ENCODE measurements at places on chromosomes 2 and 18.

- DNase-seq: peak; percentile 60
These were observed 61.1 kb upstream of the RND3 start for GRCh38 chr2:150548527-150548926.

GRCh38 chr2:231613331-231613662 is 20.6 kb downstream of the TEX44 start:
- DNase-seq: peak; percentile 41

DNA sequence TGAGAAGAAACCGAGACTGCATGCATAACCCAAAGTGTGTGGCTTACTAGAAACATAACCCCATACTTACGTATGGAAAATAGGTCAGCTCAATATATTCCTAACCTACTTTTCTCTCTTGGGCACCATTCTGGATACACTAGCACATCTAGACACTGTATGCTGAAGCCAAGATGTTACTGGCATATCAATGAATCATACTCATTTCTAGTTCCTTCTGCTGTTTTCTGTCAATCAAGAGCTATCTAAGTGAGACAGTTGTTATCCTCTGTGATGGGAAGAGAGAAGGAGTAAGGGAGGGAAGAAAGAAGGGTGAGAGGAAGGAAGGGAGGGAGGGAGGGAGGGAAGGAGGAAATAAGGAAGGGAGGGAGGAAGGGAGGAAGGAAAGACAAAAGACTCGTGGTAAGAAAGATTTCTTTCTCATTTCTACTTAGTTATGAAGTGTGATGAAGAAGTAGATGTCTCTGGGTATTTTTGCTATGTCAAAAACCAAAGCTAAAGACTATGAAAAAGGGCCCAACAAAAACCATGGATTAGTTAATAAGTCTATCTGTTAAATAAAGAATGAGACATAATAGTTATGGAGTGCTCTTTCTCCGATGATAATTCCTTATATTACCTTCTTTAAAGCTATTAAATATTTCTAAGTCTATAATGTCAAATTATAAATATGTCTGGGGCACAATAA is 248.4 kb downstream of the ZNF521 start:
- DNase-seq: no peak

DNA sequence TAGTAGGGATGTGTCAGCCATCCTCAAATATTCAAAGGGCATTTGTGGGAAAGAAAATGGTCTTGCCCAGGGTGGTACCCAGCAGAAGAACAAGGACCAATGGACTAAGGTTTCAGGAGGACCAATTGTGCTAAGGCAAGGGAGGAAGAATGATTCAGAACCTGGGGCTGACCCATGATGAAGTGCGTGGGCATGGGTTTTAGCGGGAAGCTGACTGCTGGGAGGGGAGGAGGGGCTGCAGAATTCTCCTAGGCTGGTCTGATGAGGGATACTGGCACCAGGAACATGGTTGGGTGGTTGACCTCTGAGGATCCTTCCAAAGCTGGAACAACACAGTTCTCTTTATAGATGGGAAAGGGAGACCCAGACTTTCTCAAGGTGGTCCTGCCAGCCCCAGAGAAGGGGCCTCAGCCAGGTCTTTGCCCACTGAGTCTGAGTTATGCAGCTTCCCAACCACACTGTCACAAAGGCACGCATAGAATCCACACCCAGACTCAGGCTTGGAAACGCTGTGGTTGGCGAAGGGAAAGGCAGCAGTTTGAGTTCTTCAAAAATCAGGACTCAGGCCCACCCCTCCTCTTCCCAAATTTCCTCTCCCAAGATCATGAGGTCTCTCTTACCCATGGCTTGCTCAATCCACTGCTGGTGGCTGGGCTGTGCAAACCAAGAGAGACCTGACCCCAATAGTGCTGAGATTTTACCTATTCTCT is 37.3 kb downstream of the MARCO start:
- no peak for DNase-seq

DNA sequence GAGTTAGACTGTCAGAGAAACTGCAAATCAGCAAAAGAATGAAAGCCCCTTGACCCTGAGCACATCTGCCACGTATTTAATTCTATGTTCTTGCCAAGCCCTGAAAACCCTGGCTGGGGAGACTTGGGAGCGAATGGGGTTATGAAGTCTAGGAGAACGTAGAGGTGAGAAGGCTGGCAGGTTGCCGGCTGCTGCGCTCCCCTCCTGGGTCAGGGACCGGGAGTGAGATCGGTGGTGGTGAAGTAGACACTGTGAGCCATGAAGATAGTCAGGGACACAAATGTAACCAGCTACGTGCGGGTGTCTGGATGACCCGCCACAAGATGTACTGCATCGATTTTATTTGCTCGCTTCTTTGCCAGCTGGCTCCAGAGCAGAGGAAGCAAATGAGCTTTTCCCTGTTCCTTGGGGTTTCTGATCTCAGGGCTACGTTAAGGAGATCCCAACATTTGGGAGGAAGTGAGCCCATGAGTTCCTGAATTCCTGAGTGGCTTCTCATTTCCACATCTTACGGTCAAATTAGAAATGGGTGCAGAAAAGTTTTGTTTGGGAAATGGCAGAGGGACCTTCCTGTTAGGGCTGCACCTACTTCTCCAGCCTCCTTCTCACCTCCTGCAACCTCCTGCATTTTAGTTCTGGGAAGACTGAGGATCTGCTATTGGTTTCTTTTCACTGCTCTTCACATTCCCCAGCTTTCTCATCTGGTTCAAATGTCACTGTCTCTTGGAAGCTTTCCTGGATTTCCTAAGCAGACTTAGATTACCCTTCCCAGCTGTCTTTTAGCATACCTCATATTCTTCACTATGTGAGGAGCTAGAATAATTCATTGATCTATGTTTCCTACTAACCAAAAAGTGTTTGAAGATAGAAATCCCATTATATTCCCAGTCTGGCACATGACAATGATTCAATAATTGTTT is 360.6 kb downstream of the ZNF521 start:
- DNase-seq: no peak
